ENCODE measurements at places on chromosomes 7 and 10. TPM values are rescaled to one million over a fixed set of nuclear protein-coding genes. Genes with fewer than 3 reads are reported as not detected.

- DNase-seq, result no peak
Observed at GRCh38 chr10:88245974-88246511, 337.1 kb downstream of the RNLS start.

GRCh38 chr7:41277561-41277960 is 425.3 kb downstream of the INHBA start:
- DNase-seq, result no peak

DNA sequence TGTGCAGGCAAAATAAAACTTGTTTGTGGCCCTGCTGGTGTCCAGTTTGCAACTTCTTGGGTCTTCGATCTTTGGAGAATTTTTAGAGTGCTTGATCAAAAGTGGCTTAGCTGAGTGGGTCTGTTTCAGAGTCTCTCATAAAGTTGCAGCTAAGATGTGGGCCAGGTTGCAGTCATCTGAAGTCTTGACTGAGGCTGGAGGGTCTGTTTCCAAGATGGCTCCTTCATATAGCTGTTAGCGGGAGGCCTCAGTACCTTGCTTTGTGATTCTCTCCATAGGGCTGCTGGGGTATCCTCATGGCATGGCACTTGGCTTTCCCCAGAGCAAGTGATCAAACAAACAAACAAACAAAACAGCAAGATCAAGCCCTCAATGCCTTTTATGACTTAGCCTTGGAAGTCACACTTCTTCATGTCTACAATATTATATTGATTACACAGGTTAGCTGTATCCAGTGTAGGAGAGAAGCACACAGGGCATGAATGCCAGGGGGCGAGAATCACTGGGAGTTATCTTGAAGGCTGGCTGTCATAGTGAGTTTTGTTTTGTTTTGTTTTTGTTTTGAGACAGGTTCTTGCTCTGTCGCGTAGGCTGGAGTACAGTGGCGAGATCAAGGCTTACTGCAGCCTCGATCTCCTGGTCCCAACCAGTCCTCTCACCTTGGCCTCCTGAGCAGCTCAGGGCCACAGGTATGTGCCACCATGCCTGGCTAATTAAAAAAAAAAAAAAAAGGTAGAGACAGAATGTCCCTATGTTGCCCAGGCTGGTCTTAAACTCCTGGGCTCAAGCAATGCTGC is 10.2 kb downstream of the CYP26A1 start:
- no peak for DNase-seq

DNA sequence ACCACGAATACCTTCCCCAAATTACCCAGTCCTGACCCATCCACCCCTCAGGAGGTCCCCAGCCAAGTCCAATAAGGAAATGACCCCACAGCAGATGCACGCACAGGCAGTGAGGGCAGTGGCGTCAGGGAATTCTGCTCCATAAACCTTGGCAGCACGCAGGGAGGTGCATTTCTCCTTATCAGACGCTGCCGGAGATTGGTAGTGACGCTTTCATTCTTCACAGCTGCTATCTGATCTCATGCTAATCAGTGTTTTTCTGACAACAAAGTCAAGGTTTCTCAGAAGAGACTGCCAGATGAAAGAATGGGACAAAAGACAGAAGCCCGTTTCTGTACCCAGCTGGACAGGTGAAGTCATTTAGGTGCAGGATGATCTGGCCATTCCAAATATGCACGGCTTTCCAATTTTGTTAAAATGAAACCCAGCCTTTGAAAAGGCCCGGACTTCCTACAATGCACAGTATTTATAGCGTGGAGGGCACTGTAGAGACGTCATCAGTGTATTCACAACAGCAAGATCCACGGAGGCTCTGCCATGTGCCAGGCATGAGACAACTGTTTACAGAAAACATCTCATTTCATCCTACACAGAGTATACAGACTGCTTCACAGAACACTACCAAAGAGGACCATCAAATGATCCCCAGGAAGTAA is 35.3 kb downstream of the DIP2C start:
- DNase-seq, result no peak

DNA sequence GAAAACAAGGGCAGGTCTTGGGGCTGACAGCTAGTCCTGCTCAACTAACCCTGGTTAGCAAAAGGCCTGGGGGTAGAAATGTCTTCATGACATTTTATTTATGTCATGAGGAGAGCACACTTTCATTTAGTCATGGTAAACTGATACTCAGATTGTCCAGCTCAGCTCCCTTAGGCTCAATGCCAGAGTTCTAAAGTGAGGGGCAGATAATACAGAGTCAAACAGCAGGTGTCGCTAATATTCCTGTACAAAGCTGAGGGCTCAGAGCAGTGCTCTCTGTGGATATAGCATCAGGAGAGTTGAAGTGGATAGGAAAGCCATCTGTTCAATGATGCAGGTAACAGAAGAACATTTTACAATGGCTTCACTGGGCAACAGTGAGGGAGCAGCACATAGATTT is 26.8 kb upstream of the CALCR start:
- DNase-seq, result no peak

DNA sequence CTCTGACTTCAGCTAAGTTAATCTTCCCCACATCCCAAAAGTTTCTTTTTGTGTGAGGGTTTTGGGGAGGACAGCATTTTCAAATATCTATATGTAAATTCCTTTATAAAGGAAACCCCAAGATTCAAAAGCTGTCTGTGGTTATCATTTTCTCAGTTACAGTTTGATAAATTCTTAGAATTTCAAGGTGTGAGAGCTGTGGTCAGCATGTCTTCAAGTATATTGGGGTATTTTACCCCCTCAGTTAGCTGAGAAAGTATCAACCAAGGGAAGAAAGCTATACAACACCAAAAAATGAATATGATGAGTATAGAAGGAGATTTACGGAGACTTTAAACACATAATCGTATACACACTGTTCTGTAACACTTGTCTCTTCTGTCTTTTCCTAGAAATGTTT is 109.2 kb downstream of the SND1 start:
- DNase-seq, result no peak

GRCh38 chr10:103333934-103334520 is 16.9 kb downstream of the PCGF6 start:
- DNase-seq, result no peak

- no peak for DNase-seq
Observed at GRCh38 chr7:7272294-7272693, 90.0 kb downstream of the C1GALT1 start.

GRCh38 chr10:132163278-132163765 is 23.4 kb upstream of the DPYSL4 start:
- DNase-seq, result no peak

GRCh38 chr7:83643739-83644138 is 5.2 kb downstream of the SEMA3E start:
- no peak for DNase-seq

- no peak for DNase-seq
Observed at GRCh38 chr7:99197498-99197897, 10.4 kb downstream of the KPNA7 start.

DNA sequence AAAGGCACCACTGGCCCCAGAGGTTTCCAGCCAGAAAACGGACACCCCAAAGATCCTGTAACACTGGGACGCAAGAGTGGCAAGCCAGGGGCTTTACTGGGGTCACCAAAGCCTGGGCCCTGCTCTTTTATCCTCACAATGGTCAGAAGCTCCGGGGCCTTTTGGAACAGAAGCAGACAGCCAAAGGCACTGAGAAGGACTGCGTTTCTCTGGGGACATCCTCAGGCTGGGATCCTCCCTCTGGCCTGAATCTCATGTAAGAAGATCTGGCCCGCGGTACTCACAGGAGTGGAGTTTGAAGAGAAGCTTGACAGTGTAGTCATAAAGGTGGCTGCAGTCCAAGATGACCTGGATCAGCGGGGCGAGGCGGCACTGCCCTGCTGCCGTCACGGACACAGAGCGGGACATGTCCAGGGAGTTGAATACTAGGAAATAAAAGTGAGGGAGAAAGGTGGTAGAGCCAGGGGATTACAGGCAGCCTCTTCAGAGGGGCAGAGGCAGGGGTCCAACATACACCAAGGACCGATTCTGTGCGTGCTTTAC is 81.4 kb downstream of the SPDYE5 start:
- DNase-seq, result no peak

DNA sequence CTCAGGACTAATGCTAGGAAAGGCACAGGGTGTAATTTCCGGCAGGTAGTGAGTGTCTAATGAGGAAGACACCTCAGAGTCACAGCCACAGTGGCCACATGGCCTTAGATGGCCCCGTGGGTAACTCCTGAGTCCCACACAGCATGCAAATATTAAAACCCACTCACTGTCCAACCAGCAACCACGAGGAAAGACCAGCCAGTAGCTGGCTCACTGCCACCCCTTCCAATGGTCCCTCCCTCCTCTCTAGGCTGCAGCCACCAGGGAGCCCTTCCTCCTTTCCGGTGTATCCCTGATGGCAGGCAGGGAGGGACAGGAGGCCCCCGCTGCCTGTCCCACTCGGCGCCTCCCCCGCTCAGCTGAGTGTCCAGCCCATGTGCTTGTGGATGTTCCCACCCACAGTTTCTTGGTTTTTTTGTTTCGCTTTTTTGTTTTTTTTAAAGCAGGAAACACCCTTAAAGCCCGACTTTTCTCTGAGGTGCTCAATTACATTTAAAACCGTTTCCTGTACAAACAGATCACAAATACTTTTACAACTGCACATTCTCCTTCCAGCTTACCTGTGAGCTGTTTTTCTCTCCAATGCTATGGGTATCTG is 9.2 kb downstream of the BNIP3 start:
- peak; percentile 29 for DNase-seq

DNA sequence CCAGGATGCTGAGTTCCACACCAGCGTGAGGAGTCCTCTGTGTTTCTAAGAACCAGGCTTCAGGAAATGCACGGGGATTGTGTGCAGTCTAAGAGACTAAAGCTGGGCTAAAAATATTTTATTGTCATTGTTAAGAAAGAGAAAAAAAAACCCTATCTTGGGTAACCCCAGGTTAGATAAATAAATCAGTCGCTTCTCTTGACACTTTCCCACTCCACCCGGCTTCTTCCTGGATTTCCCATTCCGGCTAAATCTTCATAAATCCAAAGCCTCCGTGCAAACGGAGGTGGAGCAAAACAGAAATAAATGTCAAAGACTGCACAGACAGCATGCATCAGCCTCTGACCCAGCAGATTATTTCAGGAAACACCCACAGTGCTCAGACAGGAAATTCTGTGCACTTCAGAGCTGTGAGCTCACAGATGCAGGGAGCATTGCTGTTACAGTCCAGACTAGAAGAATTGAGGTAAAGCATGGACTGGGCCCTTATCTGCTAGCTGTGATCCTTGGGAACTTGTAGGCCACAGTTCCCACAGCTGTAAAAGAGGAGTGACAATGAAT is 44.8 kb upstream of the GRID1 start:
- DNase-seq, result no peak

- DNase-seq, result no peak
Observed at GRCh38 chr7:76267107-76267893, 35.2 kb upstream of the HSPB1 start.

DNA sequence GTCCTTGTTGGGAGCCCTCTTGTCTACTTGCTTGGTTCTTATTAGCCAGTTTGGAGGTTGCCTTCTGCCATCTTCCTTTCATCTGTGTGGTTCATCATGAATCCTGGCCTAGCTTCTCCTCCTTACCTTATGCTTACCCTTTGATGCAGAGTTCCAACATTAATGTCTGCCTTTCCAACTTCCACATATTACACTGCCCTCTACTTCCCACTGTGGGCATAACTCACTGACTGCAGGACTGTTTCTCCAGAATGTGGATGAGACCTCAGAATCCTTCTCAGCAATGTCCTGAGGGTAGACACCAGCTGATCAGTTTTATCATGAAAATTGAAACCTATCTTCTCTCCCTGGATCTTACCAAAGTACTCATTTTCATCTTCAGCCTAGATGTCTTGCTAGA is 491.0 kb downstream of the LRMDA start:
- no peak for DNase-seq

GRCh38 chr7:143305423-143306070 is 10.4 kb upstream of the CLCN1 start:
- DNase-seq, result peak; percentile 66

- no peak for DNase-seq
Observed at GRCh38 chr7:135207406-135208101, 3.8 kb downstream of the WDR91 start.

- DNase-seq, result no peak
Observed at GRCh38 chr7:95209788-95210187, 114.5 kb downstream of the PON1 start.

GRCh38 chr7:42567051-42567450 is 330.0 kb upstream of the GLI3 start:
- no peak for DNase-seq

- no peak for DNase-seq
Observed at GRCh38 chr10:106625751-106626150, 538.8 kb downstream of the SORCS1 start.

DNA sequence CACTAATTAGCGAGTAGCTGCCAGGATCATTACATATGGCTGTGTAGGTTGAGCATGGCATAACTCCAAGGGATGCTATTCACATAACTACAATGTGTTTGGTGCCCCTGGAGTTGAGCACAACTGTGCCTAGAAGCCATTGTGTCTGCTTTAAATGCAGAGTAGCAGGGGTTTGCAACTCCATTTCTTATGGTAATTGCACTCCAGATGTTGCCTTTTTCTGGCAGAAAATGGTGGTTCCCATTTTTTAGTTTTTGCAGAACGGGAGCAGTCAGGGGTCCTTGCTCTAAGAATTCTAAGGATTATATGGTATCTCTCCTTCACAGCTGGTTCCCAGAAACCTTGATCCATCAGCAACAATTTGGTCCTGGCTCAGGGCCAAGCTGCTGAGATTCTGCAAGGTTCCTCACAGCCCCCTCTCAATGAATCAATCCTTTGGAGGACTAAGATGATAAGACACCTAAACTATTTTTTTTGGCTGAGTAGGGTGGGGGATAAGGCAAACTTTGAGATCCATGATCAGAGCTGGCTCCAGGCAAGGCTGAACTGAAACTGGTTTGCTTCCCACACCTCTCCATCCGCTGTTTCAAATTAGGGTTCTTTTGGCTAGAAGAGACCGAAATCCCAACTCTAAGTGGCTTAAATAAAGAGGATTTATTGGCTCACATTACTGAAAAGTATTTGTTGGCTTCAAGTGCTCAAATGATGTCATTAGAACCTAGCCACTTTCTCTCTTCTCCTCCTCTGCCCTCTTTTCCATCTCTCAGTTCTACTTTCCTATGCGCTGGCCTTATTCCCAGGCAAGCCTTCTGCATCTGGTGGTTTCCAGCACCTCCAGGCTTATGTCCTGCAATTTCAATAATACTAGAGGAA is 97.5 kb upstream of the CCDC6 start:
- no peak for DNase-seq

DNA sequence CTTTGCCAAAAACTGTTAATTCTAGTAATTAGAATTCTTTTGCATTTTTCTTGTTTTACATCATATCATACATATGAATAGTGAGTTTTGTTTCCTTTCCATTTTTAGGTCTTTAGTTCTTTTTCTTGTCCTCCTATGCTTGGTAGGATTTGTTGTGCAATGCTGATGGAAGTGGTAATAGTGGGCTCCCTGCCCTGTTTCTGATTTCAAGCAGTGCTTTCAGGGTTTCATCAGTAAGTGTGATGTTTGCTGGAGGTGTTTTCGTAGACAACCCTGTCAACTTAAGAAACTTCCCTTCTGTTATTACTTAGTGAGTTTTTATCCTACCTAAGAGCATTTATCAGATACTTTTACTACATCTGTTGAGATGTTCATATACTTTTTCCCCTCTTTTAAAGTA is 50.5 kb downstream of the CSGALNACT2 start:
- DNase-seq, result no peak

Gene SPDYE1
- not detected for total RNA-seq

Gene NRP1
- 17.7 TPM for total RNA-seq

Gene HOGA1
- total RNA-seq, result not detected

Gene HIBADH
- total RNA-seq, result 36.0 TPM

Gene COL13A1
- total RNA-seq, result 3.9 TPM

Gene BRAT1
- total RNA-seq, result 73.3 TPM

Gene ARHGAP22
- total RNA-seq, result 8.3 TPM

Gene ABCA13
- 2.5 TPM for total RNA-seq

Gene TMEM176A
- total RNA-seq, result 338 TPM

Gene TLL2
- 0.83 TPM for total RNA-seq

Gene CFAP69
- 11.9 TPM for total RNA-seq

Gene SPDYE6
- total RNA-seq, result not detected

Gene PHYHIPL
- 11.6 TPM for total RNA-seq

Gene SPDYE11
- not detected for total RNA-seq

Measured in Peyer's patch (tissue), 4 donors.